Cerebellum (tissue), 4 donors: ENCODE measurements at places on chromosomes 6 and 20. TPM values are rescaled to one million over a fixed set of nuclear protein-coding genes. Genes with fewer than 3 reads are reported as not detected.

- DNase-seq = no peak
Observed at GRCh38 chr20:59932616-59933295, 681 bp downstream of the SYCP2 start.

DNA sequence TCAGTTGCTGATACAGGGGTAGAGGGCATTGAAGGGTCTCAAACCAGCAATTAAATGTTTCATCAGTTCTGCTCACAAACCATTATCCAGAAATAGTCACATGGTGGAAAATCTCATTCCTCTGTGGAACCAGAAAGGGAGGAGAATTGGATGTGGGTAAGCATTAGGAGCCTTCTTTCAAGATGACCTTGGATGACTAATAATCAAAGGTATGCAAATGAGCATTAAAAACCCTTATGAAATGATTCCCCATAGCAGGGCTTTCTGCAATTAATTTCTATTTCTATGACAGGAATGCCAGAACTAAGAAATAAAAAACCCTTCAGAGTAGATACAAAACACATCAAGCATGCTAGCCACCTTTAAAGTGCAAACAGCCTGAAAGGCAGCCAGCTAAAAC lies 37.4 kb upstream of the HCRTR2 start:
- DNase-seq = no peak

DNA sequence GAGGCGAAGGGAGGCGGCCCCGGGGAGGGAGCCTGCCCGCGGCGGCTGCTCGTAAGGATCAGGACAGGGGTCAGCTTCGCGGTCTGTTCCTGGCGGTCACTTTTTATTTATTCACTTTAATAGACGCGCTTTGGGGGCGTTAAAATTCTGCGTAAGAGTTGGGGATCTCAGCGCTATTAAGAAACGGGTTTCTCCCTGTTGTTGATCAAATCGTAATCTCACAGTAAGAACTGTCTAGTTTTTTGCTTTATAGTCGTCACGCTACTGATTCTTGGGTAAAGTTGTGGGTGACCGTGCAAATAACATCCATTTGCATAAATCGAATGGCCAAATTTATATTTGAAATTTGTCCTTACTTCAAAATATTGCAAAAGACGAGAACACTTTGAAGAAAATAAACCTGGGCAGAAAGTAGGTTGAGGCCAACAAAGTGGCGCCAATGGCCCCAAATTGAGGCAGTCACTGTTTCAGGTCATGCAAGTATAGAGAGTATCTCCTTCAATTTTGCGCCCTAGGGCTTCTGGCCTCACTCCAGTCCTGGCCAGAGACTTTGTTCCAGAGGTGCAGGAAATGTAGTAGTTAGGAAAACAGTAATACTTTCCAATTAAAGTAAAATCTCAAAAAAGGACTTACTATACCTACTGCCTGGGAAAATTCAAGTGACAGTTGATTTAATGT lies 963 bp upstream of the RMND1 start:
- DNase-seq = peak; percentile 13

DNA sequence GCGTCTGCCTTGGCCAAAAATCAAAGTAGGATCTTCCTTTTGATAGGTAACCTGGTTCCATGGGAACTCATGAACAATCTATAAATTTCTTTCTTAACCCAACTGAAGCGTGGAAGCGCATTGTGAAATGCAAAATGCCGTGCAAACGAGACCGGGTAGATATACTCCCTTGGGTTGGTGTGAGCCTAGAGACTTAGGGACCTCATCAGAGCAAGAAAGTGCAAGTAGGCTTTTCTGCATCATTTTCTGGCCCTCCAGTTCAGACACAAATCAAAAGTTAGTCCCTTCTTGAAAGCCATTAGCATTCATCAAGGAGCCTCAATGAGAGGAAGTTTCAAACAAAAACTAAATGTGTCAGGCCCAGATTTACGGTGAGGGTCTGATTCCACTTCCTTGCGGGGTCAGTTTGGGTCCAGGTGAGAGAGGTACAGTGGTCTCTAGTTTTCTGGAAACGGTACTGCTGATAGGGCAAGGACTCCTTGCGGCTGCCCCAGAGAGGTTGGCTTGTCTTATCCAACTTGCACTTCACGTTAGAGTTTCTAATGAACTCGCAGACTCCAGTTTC lies 5.3 kb upstream of the ZNF184 start:
- DNase-seq = no peak

CCHCR1 gene
- 11.3 TPM for total RNA-seq

TINAG gene
- total RNA-seq = not detected
